ENCODE measurements at places on chromosomes 12 and 14.

- DNase-seq: no peak
These were observed 476.1 kb upstream of the SOX5 start for GRCh38 chr12:24425601-24425970.

- no peak for DNase-seq
These were observed 15.3 kb upstream of the SCARB1 start for GRCh38 chr12:124878795-124879516.

DNA sequence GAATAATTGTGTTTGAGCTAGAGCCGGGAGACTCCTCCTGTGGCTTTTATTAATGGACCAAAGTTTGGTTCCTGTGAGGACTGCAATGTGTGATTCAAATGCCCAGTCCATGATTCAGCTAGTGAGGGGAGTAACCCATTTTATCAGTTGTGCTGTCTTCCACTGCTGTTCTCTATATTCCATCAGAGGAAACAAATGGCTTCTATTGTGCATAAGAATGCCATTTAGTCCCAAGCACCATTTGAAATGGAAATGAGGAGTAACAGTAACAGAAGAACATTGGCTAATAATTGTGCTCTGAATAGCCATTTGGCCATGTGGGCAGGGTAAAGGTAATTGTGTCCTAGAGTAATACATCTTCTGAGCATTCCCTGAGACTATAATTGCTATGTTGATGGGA lies 642.7 kb downstream of the DIO2 start:
- DNase-seq: no peak

GRCh38 chr12:98416845-98417244 lies 98.5 kb upstream of the TMPO start:
- DNase-seq: no peak

DNA sequence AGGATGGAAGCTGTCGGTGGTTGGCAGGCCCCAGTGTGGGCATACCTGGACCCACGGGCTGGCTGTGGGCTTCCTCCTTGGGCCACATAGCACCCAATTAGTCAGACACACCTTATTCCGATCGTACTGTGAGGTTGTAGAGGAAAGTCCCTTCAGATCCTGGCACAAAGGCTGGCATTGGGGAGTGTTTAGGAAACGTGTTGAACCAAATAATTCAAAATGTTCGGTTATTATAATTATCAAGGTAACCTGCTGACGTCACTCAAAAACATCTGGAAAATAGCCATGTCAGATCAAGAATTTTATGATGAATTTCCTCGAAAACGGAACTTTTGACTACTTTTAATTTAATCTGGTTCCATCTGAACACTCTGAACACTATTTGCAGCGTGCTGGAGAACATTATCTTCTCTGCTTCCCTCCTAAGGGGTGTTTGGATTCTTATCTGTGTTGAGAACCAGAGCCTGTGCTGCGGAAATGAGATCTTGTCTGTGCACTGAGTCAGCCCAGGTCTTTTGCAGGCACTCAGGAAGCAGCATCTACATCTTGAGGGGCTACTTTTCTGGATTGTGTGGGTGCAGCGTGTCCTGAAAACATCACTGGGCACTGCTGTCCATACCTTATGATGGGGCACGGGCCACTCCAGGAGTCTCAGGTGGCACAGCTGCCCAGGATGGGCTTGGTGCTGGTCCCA lies 100.3 kb downstream of the SLC25A47 start:
- no peak for DNase-seq

DNA sequence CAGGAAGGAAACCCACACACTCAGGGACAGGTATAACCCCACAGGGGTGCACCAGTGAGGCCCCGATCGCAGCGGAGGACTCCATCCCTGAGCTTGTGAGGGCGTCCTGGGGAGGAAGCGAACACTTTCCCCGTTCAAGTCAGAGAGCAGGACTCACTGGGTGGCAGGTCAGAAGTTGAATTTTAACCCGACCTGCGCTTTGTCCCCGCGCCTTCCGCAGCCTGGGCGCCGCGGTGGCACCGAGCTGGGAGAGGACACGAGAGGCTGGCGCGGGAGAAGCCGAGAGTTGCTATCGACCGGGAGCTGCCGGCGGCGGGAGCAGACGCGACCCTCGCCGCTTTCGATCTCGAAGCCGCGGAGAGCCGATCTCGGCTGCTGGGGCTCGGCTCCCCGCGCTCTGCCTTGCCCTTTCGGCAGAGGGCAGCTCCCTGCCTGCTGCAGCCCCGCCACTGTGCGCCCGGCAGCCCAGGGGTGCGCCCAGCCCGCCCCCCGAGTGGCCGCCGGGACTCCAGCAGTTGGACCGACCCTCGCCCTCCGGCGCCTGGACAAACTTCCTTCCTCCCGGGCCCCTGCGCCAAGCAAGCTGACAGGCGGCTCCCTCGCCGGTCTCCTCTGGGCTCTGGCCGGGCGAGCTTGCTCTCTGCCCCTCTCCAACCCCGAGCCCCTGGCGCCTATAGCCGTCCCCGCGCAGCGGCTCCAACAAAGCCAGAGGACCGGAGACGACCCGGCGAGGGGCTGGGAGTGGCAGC lies 918 bp downstream of the LIN7A start:
- DNase-seq: peak; percentile 37

GRCh38 chr12:42085594-42085993 lies 59.1 kb downstream of the GXYLT1 start:
- DNase-seq: no peak

DNA sequence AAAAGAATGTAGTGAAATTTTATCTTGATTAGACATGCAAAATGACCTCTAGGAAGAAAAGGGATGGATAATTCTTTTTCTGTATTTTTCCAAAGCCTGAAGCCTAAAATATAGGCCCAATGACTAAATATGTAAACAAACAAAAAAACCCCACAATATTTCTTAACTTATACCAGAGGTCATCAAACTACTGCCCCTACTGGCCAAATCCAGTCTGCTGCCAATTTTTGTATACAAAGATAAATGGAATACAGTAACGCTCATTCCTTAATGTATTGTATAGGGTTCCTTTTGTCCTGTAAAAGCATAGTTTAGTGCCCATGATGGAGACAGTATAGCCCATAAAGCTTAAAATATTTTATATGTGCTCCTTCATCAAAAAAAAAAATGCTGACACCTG lies 145.7 kb upstream of the ALG10 start:
- DNase-seq: no peak

DNA sequence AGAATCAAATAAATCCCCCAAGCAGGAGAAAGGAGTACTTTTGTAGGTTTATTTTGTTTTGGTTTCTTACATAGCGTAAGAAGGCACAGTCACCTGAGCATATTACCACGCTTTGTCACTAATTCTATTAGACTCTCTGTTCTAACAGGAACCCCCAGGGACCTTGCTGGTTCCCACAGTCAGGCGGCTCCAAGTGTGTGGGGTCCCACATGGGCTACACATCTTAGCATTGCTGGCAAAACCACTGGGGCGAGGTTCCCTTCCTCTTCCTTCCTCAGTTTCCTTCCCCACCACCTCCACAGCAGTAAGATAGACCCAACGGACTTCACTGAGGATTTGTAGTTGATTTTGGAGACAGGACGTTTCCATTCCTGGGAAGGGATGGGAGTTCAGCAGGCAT lies 49.1 kb downstream of the TMEM132C start:
- no peak for DNase-seq

- peak; percentile 46 for DNase-seq
These were observed 31.6 kb upstream of the PTPRQ start for GRCh38 chr12:80412343-80412953.

DNA sequence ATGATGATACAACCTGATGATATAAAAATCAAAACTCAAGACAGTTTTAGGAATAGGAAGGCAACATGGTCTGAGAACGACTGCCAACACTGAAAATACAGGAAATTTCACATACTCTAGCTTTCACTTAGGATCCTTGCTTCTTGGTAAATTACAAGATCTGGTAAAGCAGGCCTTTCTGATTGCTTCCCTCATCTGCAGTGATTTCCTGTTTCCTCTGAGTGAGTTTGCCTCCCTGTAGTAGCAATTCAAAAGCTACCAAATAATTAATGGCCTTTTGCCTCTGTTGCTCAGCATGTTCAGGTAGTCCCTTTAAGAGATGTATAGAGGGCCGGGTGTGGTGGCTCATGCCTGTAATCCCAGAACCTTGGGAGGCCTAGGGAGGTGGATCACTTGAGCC lies 2.0 kb upstream of the IRAK3 start:
- no peak for DNase-seq

- DNase-seq: peak; percentile 87
These were observed 2.9 kb downstream of the MYL2 start for GRCh38 chr12:110917467-110917866.

DNA sequence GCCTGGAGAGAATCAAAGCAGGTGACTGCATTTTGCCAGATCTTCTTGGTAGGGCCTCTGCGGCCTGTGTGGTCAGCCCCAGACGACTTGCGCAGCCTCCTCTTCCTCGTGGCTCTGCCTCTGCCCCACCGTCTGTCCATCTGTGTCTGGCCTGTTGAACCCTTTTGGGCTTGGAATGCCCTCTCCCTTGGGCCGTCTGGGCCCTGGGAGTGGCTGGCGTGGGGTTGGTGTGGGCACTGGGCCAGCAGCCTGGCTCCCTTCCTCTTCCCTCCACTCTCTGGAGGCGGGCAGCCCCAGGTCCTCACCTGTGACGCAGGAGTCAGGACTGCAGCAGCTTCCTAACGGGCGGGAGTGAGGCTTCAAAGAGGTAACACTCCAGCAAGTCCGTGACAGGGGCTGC lies 9.7 kb upstream of the CCDC197 start:
- DNase-seq: no peak

GRCh38 chr12:104608998-104609397 lies 152.2 kb downstream of the CHST11 start:
- DNase-seq: no peak

- no peak for DNase-seq
These were observed 155.3 kb downstream of the TPH2 start for GRCh38 chr12:72093930-72094329.

DNA sequence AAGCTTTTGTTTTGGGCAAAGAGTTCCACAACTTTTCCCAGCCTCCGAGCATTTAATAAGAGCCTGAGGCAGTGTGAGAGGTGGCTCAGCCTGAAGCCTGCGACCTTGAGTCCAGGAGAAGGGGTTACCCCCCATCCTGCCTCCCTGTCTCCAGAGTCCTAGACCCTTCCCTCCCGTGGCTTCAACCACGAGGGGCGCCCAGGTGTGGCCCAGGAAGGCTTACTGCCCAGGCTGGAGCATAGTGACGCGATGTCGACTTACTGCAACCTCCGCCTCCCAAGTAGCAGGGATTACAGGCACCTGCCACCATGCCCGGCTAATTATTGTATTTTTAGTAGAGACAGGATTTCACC lies 641 bp downstream of the LRRC43 start:
- DNase-seq: no peak

DNA sequence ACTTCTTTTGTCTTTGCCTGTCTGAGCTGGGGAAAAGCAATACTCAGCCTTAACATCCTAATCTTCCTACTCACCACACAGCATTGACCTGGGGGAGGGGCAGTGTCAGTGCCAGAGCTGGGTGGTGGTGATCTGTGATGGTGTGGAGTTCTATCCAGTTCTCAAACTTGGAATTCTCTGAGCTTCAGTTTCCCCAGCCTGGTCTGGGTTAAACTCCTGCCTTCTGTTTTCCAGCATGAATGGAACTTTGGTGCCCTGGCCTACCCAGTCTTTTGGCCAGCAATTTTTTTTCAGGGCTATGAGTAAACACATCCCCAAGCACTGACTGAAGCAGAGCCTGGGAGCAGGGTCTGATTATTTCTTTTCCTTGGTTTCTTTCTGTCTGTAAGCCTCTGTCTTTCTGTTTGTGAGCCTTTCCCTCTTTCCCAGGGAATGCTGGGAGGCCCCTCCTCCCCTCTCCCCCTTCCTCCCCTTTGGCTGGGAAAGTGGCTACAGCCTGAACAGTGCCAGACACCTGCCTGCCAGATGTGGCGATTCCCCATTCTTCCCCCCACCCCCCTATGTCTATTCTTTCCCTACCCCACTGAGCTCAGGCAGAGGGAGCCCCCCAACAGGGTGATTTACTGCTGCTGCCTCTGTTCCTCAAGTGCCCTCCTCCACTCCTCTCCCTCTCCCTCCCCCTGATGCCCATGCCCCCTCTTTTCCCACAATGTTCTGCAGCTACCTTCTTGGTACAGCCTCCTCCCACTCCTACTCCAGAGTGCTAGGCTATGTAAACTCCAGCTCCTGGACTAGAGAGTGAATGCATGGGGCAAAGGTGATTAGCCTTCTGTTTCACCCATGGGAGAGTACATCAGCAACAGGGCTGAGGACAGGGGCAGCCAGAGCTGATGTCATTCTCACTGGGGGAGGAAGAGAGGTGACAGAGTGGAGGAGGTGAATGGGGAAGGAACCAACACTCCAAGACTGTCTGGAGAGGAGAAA lies 11.1 kb downstream of the GPR84 start:
- DNase-seq: no peak

DNA sequence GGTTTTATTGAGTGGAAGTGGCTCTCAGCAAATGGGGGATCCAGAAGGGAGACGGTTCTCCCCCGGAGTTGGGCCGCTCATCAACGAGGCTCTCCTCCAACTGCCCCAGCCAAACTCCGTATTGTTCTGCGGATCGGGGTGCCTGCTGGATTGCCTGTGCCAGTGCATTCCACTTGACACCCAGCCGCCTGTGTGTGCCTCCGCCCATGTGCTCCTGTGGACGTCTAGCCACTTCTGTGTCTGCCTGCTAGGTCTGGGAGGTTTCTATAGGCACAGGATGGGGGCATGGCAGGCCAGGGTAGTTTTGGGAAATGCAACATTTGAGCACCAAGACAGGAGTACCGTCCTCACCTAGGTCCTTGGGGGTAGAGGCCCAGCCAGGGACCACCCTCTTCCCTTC lies 225.7 kb upstream of the AMIGO2 start:
- DNase-seq: no peak

DNA sequence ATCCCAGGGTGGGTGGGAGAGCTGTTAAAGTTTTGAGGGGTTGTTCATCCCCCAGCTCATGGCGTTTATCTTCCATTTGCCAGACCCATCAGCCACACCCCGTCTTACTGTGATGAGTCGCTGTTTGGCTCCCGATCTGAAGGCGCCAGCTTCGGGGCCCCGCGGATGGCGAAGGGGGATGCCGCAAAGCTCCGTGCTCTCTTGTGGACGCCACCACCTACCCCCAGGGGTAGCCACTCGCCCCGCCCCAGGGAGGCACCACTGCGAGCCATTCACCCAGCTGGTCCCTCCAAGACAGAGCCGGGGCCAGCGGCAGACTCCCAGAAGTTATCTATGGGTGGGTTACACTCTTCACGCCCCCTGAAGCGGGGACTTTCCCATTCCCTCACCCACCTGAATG lies 5.7 kb downstream of the RITA1 start:
- no peak for DNase-seq

DNA sequence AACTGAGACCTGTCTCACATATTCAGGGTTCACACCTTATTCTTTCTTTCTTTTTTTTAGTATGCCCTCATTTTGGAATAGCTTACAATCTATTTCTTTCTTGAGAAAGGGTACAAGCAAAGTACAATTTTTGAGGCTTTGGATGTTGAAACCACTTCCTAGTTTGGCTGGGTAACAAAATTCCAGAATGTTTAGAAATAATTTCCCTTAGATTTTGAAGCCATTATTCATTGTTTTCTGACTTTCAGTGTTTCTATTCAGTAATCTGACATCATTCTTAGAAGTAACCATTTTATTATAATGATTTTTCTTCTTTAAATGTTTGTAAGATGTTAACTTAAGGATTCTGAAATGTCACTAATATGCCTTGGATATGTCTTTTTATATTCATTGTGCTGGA lies 28.2 kb downstream of the ST8SIA1 start:
- DNase-seq: no peak

All from HT1080 (cell line).